Occipital lobe (tissue), 3 donors: ENCODE measurements at places on chromosomes 7 and 10.

- DNase-seq = no peak
Measured at GRCh38 chr10:120586471-120586872, 129.4 kb downstream of the PLPP4 start.

DNA sequence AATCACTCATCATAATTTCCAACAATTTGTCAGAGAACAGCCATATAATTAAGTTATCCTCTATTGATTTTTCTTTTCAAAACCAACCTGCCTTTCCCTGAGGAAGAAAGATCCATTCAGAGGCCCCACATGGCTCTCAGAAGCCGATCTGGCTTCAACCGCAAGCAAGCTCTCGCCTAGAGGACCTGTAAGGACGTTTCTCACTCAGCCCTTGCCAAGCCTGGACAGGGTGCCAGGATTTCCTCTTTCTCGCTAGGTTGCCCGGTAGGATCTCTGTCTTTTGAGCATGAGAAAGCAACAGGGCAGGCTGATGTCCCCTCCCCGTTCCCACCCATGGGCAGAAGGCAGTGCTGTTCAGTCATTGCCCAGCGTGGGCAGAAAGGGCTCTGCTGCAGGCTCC, 13.0 kb downstream of the AIFM2 start:
- DNase-seq = no peak

DNA sequence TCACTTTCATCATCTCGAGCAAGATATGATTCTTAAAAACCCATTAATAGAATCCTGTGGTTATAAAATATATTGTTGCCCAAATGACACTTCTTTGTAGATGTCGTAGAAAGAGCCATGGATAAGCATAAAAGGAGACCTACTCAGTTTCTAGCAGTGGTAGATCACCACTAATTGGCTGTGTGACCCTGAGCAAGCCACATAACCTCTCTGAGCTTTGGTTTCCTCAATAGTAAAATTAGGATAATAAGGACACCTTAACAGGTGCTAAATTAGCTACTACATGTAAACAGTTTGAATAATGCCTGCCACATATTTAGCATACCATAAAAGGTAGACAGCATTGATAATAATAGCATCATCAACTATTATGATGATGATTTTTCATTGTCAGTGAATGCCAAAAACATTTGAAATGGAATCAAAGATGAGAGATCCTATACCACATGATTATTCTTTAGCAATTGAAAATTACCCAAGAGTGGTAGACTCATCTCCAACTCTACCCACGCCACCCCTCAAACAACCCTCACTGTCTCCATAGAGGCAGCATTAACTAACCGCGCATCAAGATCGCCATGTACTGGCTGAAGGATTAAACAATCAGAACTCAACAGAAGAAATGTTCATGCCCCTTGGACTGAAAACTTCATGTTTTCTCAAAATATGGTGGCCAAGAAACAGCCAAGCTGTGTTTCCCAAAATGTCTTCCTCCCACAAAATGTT, 45.8 kb downstream of the CHST15 start:
- DNase-seq = no peak

DNA sequence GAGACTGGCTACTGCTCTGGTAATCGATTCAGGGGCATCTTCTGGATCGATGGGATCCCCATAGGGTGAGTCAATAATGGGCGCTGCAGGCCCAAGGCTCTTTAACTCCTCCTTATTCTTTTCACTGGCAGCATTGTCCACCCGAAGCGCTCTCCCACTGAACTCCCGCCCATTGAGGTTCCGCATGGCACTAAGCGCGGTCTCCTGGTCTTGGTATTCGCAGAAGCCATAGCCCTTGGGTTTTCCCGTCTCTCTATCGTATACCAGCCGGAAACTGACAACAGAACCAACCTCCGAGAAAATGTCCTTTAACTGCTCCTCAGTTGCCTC, 285 bp downstream of the CSTF2T start:
- no peak for DNase-seq

DNA sequence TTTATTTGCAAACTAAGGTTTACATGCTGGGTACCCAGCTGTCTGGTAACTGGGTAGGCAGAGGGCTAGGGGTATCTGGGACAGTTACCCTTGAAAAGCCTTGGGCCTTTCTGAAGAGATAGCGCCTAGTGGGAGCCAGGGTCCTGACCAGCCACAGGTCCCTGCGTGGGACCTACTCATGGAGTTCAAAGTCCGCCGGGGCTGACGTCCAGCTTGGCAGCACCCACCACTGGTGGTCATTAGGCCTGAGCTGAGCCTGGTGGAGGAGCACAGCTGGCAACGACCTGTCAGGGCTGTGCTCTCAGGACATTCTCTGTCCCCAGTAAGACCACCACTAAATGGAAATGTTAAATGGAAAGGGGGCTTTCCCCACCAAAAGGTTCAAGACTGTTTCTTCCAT, 20.0 kb downstream of the GUSB start:
- DNase-seq = no peak

- peak; percentile 35 for DNase-seq
Measured at GRCh38 chr10:133258818-133259601, 17.7 kb downstream of the ADAM8 start.

DNA sequence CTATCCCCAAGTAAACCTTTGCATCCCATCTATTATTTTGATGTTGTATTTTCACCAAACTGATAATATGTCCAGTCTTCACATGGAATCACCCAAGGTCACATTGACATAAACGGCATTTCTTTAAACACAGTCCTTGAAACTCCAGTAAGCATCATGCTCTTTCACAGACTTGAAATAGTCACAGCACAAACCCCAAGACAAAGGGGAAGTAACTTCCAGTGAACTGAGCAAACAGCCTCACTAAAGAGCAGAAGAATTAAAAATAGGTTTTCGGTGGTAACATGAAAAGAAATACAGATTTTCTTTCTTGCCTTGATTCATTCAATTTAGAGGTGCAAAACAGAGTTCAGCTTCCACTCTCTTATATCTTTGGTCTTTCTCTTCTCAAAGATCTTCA, 253.7 kb downstream of the SFMBT2 start:
- DNase-seq = no peak

DNA sequence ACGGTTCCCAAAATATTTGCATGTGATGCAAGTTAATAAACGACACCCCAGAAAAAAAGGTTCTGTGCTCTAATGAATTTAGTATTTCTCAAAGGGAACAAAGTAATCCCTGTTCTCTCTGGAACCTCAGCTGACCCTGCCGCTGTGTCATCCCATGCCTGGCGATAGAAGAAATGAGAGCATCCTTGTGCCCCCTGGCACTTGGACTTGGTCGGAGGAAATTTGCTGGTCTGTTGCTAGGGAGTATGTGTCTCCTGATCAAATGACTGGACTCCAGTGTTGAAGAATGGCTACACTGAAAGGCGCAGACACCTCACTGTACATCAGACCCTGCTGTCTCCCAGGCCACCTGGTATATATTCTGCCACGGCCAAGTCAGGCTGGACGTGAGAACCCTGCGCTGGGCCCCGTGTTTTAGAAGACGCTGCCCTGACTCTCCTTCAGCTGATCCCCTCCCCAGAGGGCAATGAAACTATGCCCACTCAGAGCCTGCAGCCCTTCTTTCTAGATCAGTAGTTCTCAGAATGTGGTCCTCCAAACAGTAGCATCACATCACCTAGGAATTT, 67.2 kb downstream of the THNSL1 start:
- no peak for DNase-seq

DNA sequence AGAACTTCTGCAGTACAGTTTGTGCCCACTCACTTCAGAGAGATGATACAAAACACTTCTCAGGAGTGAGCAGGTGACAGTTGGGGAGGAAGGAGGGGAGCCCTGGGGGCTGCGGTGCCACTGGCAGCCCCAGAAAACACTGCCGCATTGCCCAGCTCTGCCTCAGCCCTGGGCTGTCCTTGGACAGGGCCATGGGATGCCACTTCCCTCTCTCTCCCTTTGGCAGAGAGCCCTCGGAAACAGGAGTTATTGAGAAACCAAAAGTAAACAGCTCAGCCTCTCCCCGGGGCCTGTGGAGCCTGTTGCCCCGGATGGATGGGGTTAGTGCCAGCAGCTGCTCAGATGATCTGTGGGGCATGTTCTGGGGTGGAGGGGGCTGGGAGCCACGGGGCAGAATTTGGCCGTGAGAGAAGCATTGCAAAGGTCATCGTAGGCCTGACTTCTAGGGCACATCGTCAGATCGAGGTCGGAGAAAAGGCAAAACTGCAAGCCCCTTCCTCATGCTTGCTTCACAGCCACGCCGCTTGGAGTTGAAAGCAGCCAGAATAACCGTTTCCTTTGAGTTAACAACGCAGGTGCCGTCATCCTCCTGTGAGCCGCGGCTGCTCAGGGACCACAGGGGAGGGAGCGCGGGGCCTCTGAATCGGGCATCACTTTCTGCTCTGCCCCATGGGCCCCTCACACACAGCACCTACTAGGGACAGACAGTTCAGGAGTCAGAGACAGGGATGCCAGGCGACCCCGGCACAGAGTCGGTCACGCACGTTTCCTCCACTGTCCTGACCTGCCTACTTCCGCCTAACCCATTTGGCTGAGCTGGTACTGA, 256.4 kb downstream of the CAMK1D start:
- peak; percentile 51 for DNase-seq

DNA sequence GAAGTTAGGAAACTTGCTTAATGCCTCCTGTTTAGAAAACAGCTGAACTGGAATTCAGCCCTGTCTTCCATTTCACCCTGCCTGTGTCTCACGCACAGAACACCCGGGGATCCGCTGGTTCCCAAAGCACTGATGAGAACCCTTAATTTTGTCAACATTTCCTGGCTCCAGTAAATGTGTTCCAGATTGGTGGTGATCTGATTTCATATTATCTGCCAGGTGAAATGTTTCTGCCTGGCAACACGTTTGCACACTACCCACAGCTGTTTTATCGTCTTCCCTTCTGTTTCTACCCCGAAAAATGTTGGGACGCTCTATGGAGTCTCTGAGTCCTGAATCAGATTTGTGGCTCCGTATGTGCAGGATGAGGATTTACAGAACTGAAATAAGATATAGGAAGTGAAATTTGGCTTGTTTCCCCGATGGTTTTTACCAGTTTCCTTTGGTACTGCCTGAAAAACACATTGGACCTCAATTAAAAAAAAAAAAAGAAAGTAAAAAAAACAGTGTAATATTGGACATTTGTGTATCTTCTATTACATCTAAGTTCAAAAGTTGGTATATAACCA, 29.0 kb downstream of the MRC1 start:
- no peak for DNase-seq

DNA sequence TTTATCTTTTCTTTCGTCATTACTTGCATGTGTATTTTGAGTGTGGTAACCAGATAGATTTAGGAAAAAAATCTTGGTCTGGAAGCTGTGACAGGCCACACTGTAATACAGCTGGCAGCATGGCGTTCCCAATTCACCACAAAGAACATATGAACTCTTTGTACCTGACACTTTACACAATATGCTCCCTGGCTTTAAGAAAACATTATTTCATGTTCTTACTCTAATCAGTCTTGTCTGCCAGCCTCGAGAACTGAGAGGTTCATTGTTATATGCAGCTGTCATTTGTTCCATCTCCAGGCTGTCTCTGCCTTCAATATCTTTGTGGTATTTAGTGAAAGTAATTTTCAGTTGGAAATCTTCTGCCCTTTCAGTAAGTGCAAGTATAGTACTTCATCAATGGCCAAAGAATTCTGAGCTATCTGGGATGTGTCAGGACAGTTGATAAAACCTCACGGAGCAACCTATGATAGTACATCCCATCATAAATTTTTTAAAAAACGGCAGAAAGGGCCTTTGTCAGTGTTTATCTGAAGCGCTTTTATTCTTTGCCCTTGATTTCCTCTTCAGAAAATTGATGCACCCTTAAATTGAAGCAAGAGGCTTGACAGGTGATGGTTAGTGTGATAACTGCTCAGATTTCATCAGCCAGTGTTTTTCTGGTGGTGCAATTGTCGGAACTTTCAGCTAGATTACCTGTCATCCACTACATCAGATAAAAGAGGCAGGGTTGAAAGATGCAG, 146.3 kb upstream of the SP8 start:
- DNase-seq = no peak
